ENCODE measurements at places on chromosomes 2 and 18.
A peak's percentile ranks its signal among the peaks of the same experiment; 100 is the strongest.

GRCh38 chr18:63273222-63273927, 46.2 kb downstream of the BCL2 start:
- DNase-seq: no peak

DNA sequence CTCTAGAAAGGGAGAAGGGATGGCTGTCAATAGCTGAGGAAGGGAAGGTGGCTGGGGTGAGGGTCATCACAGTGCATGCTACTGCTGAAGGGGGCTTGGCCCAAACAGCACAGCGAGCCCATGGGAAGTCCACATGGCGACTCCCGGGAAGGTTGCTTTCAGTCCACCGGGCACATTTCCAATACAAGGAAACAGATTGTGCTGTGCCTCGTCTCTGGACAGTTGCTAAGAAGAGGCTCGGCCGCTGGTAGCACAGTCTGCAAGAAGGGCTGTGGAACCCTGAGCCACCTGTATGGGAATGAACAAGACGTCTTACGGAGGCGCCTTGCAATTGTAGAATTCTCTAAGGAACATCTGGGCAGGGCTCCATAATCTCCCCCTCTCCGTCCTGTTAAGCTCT, 123.1 kb downstream of the CELF4 start:
- no peak for DNase-seq

DNA sequence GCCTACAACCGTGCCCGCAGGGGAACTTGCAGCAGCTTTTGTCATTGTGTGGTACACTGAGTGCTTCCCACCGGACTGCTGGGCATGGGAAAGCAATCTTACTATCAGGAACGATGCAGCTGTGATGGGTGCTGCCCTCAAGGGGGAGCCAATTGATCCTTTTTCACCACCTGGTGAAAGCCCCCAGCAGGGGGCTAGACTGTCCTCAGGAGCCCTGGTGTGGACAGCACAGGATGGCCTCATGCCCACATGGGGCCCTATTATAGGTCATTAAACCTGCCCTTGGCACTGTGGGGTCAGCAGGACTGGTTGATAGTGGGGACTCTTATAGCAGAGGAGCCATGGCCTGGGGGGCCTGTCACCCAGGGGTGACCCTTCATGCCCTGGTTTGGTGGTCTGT, 172.2 kb downstream of the GLI2 start:
- no peak for DNase-seq

DNA sequence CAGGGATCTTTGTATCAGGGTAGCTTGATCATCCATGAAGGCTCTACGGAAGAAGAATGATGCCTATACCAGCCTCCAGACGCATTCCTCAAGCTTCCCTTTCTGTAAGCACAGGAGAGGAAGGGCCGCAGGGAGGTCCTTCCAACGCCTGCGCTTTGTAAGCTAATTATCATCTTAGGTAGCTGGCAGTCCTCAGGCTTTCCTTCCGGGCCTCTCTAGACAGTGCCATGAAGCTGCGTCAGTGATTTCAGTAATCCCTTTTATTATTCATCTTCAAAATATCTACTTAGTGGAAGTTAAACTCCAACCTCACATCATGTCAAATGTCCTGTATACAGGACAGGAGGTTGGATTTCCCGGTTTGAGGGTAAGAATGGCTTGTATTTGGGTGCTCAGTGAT, 92.3 kb downstream of the ETAA1 start:
- no peak for DNase-seq

DNA sequence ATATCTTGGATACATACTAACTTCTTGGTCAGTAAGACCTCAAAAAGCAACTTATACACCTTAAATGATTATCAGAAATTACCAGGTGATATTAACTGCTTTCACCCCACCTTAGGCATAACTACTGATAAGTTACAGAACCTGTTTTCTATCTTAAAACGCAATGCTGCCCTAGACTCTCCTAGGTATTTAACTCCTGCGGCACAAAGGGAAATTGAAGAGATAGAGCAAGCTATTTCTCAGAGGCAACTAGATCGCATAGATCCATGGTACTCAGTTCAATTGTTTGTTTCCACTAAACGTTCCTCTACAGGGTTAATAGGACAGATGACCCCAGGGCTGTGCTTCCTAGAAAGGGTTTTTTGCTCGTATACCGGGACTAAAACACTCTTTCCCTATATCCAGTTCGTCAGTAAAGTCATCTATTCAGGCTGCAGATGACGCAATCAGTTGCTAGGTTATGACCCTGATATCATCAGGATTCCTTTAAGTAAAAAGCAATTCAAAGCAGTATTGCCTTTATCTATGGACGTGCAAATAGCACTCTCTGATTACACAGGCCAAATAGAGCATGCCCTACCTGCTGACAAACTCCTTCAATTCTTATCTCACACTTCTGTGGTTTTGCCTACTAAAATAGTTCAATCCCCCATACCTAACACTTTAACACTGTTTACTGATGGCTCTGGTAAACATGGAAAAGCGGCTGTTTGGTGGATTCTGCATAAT, 62.3 kb upstream of the MYO3B start:
- no peak for DNase-seq

DNA sequence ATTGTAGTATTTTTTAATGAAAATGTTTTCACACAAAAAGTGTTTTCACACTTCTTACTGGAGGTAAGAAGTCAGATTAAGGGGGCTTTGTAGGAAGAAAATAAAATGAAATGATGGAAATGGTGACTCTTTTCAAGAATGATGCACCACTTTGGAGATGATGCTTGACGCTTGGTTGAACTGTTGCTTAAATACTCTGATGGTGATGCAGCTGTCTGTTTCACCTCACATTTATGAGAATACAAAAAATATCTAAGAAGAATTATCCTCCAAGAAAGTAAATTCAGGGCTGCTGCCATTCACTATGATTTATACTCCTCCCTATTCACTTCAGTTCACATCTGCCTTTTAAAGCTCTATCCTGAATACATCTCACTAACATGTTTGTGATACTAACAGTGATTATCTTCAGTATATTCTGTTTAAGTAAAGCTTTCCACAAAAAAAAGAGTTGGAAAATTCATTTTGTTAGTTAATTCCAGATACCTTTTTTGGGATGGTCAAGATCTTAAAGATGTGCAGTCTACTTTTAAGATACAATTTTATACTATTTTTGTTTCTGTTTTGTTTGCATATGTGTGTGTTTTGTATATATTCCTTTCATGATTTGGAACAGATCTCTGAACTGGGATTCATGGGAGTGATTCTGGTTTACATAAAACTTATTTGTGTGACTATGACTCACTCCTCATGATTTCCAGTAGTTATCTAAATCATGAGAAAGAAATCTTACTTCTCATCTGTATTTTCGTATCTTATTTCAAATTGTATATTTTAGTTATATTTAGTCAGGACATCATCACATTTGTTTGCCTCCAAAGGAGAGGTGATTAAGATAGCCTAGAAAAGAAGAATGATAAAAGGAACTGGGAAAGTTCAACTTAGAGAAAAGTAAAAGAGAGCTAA, 53.1 kb downstream of the SLC39A10 start:
- no peak for DNase-seq

- no peak for DNase-seq
Observed at GRCh38 chr18:8296886-8297616, 312.2 kb upstream of the RAB12 start.

DNA sequence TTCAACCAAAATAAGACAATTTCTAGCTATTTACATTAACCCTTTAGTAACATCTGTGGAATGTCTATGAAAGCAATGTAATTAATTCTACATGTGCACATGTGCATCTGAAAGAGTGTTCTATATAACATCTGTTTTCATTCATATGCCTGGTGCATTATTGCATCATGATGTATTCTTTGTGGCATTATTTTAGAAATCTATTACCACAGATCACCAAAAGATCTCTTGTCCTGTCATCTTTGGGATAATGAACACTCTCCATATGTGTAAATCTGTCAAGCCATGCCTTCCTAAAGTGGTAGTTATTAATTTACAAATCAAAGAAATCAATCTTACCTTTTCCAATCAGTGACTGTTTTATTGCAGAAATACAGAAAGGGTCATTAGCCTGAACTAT, 86.9 kb downstream of the TRIB2 start:
- no peak for DNase-seq

GRCh38 chr2:174675615-174676014, 78.0 kb upstream of the WIPF1 start:
- no peak for DNase-seq

- peak; percentile 6 for DNase-seq
Observed at GRCh38 chr2:164734196-164734595, 107.4 kb downstream of the COBLL1 start.

DNA sequence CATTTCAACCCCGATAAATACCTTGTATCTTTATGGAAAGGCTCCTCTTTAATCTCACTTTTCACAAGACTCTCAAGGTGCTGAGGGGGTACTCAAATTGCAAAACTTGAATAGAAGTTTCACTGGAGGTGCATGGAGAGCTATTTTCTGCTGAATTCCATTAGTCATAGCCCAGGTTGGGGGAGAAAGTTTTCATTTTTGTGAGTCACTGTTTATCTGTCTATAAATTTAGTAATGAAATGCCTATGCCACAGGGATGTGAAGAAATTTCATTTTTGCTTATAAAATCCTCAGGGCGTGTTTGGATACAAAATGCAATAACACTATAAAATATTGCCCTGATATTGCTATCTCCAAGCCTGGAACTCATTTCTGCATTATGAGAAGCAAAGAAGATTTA, 346.3 kb downstream of the LRATD1 start:
- DNase-seq: no peak

- DNase-seq: no peak
Observed at GRCh38 chr2:60116161-60116875, 437.1 kb downstream of the BCL11A start.

GRCh38 chr2:98727369-98728087, 3.4 kb downstream of the MGAT4A start:
- DNase-seq: no peak

- DNase-seq: no peak
Observed at GRCh38 chr2:111066062-111066593, 54.6 kb upstream of the BCL2L11 start.

DNA sequence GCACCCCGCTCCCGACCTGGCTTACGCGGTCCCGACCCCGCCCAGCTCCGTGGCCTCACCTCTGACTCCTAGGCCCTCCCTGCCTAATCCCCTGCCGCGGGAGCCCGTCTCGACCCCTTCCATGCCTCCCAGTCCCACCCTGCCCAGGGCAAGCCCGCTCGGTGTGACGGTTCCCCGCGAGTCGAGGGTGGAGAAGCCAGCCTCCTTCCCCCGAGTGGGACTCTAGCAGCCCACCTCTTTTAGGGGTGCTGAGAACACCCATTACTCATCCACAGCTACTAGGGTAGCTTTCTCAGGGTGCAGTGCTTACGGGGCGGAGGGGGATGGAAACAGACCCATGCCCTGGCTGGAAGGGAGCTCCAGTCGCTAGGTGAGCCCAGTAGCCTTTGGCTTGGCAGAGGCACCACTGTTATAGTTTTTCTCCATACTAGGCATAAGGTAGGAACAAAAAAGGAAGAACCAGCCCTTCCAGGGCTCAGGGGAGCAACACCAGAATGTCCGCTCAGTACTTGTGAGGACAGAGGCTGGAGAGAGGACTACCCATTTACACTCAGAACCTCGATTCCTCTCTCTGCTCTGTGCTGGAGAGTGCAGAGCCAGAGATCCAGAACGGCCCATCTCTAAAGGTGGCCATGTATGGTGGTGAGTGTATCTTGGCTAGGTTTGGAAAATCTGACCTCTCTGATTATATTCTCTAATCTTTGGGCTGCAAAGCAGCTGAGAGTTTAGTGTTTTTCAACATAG, 606 bp downstream of the AGBL5 start:
- DNase-seq: no peak

DNA sequence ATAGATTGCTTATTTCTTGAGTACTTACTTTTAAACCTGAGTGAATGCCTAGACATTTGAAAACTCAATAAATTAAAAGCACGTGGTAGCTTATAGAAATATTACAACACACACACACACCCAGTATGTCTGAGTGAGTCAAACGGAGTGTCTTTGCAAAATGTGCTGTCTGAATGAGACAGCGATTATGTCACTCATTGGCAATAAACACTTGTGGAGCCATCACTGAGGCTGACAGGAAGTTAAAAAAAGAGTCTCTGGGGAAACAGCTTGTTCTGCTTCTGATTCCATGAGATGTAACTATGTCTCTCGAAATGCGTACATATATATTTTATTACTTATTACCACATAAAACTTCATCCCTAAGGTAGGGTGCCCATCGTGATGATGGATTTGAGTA, 22.3 kb upstream of the VPS4B start:
- DNase-seq: no peak

GRCh38 chr2:26456440-26457250, 21.3 kb downstream of the OTOF start:
- no peak for DNase-seq

- no peak for DNase-seq
Observed at GRCh38 chr2:69205076-69205475, 182.0 kb downstream of the GFPT1 start.

- DNase-seq: no peak
Observed at GRCh38 chr2:159710601-159711180, 1.6 kb upstream of the MARCHF7 start.

GRCh38 chr2:165634855-165635254, 159.2 kb downstream of the GALNT3 start:
- peak; percentile 80 for DNase-seq

- DNase-seq: peak; percentile 97
Observed at GRCh38 chr2:217434180-217434975, 568.4 kb downstream of the TNS1 start.

- no peak for DNase-seq
Observed at GRCh38 chr2:227031379-227031778, 132.6 kb downstream of the COL4A4 start.

DNA sequence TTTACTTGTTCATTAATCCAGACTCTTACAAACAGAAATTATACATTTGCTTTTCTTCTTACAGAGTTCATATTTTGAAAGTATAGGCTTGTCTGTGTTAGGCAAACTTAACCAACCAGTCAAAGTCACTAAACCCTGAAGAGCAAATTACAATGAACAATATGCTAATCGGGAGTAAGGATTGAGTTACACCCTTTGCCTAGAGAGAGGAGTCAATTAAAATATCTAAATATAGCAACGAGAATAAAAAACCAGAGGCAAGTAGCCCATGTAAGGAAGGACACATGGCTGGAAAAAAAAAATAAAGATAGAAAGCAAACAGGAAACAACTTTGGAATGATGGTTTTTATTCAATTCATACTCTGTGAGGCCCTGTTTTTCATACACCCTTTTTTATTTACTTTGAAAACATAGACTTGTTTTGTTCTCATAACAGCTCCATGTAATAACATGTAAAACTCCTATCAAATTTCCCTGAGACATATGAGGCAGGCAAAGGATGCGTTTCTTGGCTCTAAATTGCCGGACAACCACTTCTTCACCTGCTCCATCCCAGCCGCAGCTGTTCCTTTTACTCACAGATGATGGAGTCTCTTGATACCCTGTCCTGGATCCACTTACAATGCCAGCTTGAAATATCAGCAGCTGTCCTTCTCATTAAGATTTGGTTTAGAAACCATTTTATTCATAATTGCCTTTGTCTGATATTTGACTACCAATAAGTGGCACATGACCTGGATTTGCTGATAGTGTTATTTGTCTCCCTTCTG, 767.7 kb upstream of the GCFC2 start:
- peak; percentile 74 for DNase-seq

- no peak for DNase-seq
Observed at GRCh38 chr2:119066272-119066804, 92.2 kb downstream of the C1QL2 start.

Measured in eye (tissue), 1 donor.